Activated naive CD8-positive, alpha-beta T cell treated with anti-CD3 and anti-CD28 coated beads, Interleukin-2, amount 10 ng/mL, durations not matched to agents 7 days and 5 days (primary cell): ENCODE measurements at places on chromosomes 5 and 9. TPM values are rescaled to one million over a fixed set of nuclear protein-coding genes. Genes with fewer than 3 reads are reported as not detected.
A peak's percentile ranks its signal among the peaks of the same experiment; 100 is the strongest.

- peak overlapping the region; percentile 94 for H3K4me3 ChIP-seq
- H3K36me3 ChIP-seq = peaks cover 2% of the 10 kb centered on the region
- peaks cover 14% of the 10 kb centered on the region for H3K4me1 ChIP-seq
- no peaks in the 10 kb centered on the region for H3K27me3 ChIP-seq
Measured at GRCh38 chr9:34611251-34611810, 566 bp downstream of the RPP25L start.

GRCh38 chr5:82784521-82784920 lies 292.7 kb downstream of the TMEM167A start:
- H3K36me3 ChIP-seq = peaks cover 2% of the 10 kb centered on the region
- H3K4me3 ChIP-seq = no peak overlapping the region
- no peaks in the 10 kb centered on the region for H3K4me1 ChIP-seq
- no peak overlapping the region for H3K27ac ChIP-seq

The CCL27 gene
- total RNA-seq = not detected

The BOD1 gene
- 21.5 TPM for total RNA-seq

The NR2F1 gene
- total RNA-seq = not detected
